NCI-H1436 (cell line): ENCODE measurements at places on chromosomes 2 and 18.

DNA sequence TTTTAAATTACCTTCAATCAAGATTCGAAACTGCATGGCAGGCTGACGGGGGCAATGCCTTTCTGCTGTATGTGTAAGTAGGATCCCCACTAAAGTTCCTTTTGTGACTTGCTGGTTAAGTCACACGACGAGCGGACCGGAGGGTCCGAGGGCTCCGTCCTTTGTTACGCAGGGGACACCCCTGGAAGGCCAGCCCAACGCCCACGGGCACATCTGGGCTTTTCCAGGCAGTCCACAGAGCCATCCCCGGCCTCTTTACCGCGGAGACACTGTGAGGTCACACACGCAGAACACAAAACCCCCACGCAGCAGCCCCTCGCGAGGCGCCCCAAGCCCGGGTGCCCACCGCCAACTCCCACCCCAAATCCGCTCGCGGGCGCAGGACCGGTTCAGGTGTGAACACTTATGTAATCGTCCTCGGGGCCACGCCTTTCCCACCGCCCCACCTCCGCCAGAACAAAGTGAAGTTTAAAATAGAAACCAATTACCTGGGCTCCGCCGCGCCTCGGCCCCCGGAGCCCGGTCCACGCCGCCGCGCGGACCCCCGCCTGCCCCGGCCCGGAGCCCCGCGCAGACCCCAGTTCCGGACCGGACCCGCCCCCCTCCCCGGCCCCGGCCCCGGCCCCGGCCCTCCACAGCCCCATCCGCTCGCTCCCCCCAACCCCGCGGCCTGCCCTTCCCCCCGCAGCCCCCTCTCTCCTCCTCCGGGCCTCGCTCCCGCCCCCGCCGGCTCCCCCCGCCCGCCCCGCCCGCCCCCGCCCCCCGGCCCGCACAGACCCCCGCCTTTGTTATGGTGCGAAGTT lies 4.2 kb downstream of the ZNF516 start:
- DNase-seq = peak; percentile 46

DNA sequence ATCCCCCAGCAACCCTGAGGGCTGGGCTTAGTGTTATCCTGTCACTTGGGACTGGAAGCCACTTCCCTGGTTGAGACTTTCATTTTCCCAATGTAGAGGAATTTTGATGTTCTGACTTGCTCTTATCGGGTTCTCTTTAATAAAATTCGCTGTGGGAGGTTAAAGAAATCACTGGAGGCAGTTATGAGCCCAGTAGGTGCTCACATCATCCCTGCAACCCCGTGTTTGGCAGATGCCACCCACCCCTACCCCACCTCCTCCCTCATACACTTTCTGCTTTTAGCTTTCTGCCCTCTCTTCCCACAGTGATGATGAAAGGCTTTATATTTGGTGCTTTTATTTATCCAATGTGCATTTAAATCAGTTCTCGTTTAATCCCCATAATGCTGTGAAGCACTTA lies 106.6 kb downstream of the MAPK4 start:
- no peak for DNase-seq

DNA sequence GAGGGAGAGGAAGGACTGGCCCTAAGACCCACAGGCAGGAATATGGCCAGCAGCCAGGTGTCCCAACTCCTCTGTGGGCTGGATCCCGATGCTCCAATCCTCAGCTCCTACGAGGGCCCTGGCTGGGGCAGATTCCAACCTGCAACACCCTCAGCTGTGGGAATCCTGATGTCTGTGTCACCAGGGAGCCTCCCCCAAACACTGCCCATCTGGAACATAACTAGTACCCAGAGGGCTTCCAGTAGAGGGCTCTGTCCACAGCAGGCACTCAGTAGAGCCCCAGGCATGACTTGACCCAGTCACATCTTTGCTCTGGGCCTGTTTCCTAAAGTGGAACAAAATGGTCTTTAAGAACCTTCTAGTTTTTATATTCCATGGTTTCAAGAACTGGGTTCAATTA lies 20.6 kb upstream of the LOXHD1 start:
- DNase-seq = no peak

- DNase-seq = no peak
These were observed 45.9 kb upstream of the ATP5MC3 start for GRCh38 chr2:175227393-175227792.

DNA sequence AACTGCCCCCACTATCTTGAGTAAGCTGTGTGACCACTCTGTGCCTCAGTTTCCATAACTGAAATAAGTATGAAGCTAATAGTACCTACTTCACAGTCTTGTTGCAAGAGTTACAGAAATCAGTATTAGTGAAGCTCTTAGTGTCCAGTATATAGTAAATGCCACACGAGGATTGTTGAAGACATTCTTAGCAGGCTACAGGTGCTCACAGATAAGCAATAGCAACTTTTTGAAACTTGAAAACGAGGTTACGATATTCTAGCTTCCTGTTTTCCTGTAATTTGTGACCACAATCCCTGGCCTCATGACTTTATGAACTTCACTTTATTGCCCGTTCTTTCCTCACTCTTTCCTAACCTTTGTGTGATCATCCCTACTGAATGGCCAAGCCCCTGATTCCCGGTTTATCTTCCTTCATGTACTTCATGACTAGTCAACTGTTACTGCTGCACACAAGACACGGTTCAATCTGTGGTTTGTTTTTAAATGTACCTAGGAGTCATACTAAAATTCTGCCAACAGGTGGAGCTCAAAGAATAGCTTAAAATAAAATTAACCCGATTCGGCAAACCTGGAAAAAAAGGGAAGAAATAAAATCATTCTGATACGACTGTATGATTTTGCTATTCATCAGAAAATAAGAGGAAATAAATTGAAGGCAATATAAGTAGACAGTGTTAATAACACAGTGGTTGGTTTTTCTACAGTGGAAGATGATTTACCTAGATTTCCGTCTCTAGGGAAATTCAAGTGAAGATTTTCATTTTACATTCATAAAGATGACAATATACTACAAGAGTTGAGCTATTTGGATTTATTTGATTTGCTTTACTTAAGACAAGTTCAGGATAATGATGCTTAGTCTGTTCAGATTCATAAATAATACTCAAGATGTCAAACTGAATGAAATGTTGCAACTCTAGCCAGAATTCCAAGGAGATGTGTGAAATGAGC lies 38.1 kb upstream of the STAT1 start:
- peak; percentile 10 for DNase-seq

DNA sequence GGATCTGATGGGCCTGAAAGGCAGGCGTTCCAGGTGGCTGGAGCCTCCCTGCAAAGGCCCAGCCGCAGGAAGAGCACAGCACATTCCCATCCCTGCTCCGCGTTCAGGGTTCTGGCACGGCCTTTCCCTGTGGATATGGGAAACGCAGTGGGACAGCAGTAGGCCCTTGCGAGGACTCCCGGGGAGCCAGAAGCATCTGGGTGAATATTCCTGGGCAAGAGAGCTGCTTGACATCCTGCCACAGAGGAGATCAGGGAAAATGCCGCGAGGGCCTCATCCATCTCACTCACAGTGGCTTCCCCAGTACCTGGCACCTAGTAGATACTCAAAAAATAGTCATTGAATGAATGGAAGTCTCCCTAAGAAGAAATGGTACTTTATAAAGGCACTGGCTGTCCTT lies 3.1 kb upstream of the ADCY3 start:
- no peak for DNase-seq
